ENCODE measurements at places on chromosomes 7 and 10.

DNA sequence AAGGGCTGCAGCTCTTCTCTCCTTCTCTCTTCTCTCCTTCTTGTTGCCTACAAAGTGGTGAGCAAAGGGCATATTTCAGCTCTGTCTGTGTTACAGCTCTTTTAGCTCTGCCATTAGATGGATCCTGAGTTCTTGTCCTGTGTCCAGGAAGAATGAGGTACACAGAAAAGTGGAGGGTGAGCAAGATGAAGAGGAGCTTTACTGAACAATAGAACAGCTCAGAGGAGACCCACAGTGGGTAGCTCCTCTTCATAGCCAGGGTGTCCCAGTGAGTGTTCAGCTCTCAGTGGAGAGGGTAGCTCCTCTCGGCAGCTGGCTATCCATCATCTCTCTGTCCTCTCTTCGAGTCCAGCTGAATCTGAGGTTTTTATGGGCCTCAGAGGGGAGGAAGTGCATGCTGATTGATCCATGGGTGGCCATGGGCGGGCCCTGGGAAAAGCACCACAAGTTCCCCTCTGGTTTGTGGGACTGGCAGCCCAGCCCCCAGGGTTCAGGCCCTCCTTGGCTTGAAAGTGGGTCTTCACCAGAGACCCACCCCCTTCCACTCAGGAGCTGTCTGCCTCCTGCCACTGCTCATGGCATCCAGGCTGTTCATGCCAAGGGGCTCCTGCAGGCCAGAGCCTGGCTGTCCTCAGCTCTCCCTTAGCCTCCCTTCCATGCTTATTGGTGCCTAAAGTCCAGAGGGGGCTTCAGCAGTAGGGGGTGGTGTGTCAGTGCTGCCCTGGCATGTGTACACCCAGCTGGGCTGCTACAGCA lies 109.1 kb upstream of the FAM180A start:
- no peak for DNase-seq

DNA sequence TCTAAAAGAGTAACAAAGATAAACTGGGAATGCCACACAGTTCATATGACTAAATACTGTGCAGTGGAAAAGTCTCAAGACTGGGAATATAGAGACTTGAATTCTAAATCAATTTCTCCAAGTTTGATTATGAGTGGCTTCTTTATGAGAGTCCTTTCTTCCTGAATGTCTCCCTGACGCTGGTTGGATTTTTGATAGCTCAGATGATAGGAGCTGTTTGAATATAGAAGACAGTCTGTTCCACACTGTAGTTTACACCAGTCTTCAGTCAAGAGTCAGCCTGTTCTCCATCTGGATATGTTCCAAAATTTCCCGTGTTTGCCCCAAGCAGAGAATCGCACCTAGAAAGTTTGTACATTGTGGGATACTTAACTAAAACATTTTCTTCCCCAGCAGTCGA lies 173.7 kb downstream of the LRMDA start:
- no peak for DNase-seq

DNA sequence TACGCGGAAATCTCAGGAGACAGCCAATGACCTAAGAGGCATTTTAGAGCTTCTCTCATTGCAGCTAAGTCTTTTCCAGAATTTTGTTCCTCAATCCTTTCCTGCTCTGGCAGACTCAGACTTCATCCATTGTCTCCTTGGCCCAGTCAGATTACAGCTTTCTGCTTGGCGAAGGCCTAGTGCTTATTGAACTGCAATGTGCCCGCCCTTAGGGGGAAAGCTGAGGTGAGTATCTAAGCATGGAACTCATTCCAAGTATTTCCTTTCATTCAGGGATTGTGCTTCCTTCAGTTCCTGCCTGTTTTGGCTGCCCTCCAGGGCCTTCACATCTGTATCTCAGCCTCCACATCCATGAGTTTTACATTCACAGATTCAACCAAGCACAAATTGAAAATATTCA lies 37.5 kb downstream of the PRLHR start:
- no peak for DNase-seq

GRCh38 chr7:11665357-11665756 lies 166.6 kb downstream of the THSD7A start:
- DNase-seq, result no peak

GRCh38 chr10:23096802-23097549 lies 1.6 kb downstream of the MSRB2 start:
- DNase-seq, result no peak

GRCh38 chr7:44148166-44148565 lies 7.0 kb upstream of the MYL7 start:
- DNase-seq, result no peak

DNA sequence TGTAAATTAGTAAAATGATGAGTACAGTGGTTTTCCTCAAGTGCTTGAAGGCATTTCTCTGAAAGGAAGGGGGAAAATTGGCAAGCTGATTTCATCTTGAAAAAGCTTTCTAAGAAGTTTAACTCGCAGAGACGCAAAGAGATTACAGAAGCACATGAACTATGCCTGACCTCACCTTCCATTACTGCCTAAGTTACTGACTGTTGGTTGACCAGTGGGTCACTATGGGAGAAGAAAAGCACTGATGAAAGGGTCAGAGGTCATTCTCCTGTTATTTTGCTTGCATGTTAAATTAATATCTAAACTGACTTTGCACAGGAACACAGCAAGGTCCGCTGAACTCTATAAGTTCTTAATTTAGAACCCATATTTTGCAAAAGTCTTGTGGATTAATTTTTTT lies 225.6 kb downstream of the ARL4A start:
- DNase-seq, result no peak

DNA sequence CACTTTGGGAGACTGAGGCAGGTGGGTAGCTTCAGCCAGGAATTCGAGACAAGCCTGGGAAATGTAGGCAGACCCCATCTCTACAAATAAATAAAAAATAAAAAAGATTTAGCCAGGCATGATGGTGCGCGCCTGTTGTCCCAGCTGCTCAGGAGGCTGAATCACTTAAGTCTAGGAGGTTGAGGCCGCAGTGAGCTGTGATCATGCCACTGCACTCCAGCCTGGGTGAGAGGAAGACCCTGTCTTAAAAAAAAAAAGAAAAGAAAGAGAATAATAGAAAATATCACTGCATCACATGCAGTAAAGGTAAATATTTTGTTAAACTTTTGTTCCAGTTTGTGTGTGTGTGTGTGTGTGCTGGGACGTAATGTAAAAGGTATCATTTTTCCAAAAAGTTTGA lies 3.0 kb downstream of the STRIP2 start:
- DNase-seq, result no peak

- no peak for DNase-seq
Observed at GRCh38 chr7:45589915-45590678, 15.9 kb downstream of the ADCY1 start.

GRCh38 chr10:107715565-107715964 lies 551.1 kb upstream of the SORCS1 start:
- DNase-seq, result no peak

GRCh38 chr10:3402187-3402751 lies 229.7 kb upstream of the PITRM1 start:
- no peak for DNase-seq

- DNase-seq, result no peak
Observed at GRCh38 chr7:3861941-3862340, 560.9 kb downstream of the SDK1 start.

DNA sequence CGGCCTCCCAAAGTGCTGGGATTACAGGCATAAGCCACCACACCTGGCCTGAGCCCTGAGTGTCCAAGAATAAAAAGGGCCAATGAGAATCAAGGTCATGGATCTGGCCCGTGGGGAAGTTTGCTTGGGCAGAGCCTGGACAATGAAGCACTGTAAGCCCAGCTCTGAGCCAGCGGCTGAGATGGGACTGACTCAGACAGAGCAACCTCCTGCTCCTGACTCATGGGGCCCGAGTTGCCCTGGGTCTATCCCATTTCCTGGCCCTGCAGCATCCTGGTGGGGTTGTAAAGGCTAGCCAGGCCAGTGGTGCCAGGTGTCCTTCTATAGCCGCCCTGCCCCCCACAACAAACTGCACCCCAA lies 5.2 kb upstream of the MYH16 start:
- DNase-seq, result no peak

GRCh38 chr10:58518775-58519174 lies 6.1 kb downstream of the BICC1 start:
- no peak for DNase-seq

GRCh38 chr10:34918776-34919315 lies 103.8 kb upstream of the PARD3 start:
- DNase-seq, result no peak
